GM03348 (cell line): ENCODE measurements at places on chromosomes 2 and 18.

GRCh38 chr2:79001285-79001684 lies 24.2 kb upstream of the REG3G start:
- DNase-seq: no peak

DNA sequence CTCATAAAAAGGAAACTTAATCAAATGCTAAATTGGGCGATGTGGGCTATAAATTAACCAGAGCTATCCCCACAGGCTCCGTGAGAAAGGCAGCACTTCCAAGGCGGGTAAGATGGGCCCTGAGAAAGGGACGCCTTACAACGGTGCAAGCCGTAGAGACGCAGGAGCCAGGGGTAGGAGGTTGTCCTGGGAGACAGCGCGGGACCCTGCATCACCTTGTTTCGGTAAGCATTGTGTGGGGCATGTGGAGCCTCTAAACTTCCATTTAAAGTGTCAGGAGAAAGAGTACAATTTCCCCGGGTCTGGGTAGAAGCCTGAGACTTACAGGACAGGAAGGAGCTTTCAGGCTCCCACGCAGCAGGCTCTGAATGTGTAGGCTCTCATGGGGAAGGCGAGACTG lies 1.2 kb upstream of the PER2 start:
- no peak for DNase-seq

DNA sequence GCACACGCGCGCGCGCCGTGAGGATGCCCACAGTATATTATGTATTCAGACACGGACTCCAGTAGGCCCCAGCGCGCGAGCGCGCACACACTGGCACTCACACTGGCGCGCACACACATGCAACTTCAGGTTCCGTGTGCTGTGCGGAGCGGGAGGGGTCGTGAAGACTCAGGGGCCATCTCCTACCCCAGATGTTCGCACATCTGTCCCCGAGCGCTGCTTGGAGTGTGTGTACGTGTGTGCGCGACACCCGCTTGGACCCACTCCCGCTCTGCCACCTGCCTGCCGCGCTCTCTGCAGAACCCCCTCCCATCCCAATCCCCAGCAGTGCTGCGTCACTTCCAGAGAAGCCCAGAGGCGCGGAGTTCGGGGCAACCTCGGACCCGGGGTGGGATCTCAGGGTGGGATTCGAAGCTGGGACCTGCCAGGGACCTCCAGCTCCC lies 2.6 kb downstream of the NRP2 start:
- no peak for DNase-seq

DNA sequence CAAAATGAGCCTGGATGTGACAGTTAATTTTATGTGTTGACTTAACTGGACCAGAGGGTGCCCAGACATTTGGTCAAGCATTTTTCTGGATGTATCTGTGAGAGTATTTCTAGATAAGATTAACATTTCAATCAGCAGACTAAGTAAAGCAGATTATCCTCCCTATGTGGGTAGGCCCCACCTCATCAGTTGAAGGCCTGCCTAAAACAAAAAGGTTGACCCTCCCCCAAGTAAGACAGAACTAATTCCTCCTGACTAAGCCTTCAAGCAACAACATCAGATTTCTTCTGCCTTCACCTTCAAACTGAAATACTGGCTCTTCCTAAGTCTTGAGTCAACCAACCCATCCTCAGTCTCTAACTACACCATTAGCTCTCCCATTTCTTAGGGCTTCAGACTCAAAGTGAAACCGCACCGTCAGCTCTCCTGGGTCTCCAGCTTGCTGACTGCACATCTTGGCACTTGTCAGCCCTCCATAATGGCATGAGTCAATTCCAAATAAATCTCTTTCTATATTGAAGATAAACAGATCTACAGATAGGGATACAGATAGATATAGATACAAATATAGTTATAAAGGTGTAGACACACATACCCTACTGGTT lies 47.9 kb downstream of the MEMO1 start:
- no peak for DNase-seq

DNA sequence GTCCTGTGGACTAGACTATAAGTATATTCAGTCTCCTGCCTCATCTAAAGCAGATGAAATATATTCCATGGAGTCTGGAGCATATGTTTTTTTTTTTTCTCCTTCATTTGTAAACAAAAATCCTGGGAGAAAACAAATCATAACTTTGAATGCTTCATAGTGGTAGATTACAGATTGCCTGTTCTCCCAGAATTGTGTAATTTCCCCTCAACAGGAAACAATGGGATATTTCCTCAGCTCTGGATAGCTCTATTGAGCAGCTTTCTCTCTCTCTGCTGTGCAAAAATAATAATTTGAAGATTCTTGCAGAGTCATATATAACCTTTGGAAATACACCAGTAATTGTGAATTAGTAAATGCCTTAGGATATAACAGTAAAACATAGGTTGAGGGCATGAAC lies 1406.6 kb upstream of the ACVR2A start:
- DNase-seq: no peak

GRCh38 chr18:21242780-21243401 lies 859 bp downstream of the GREB1L start:
- DNase-seq: no peak

DNA sequence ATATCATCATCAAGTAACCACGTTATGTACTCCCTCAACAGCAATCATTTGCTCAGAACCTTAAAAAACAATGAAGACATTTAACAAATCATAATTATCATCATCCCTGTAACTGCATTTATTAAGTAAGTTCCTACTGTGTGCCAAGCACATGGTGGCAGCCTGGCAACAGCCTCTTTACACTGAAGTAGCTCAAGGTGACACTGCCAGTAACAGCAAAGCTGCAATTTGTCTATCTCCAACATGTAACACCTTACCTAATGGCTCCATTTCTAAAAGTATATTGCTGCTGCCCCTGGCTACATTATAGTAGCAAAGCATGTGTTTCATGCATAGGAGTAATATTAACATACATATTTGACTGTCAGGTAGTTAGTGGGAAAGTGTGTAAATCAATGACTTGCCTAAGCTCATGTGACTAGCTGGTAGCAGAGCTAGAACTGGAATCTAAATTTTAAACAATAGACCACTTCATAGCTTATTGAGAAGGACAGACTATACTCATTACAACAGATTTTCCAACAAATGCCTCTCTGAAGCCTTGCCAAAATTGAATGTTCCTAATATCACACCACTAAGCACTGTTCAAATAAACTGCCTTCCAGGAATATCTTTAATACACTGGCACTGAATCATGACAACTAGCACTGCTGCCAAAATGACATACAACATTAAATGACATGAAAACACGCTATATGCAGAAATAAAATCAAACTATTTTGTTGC lies 86.7 kb downstream of the L3MBTL4 start:
- no peak for DNase-seq

DNA sequence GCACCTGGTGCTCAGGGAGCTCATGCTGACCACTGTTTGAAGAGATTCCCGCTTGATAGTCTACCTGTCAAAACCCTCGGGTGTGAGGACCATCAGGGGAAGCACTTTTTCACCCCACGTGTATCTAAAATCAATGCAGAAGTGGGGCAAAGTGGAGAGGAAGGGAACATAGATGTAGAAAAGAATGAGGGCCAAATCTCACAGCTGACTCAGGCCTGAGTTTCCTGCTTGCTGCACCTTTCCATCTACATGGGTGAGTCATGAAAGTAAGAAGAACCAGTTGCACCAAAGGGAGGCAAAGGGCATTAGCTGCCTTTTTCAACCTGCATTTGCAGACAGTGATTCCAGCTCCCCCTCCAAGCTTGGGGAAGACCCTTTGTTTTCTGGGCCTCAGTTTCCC lies 100.2 kb upstream of the MYCN start:
- DNase-seq: no peak

- DNase-seq: no peak
Observed at GRCh38 chr2:68103030-68103708, 40.4 kb upstream of the C1D start.

DNA sequence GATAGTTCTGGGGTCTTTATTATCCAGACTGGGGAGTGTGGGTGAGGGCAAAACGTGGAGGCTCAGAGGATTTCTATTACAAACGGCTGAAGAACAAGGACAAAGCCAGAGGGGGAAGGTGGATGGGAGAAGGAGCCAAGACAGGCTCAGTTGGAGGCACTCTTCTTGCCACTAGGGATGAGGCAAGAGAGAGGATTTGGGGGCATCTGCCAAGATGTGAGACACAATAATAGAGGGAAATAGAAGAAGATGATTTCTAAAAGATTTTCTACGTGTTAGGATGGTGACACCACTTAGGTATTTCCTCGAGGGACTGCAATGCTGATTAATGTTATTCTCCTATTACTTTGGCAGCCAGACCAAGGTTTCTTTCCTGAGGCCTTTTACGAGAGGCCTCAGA lies 71.8 kb downstream of the APOB start:
- no peak for DNase-seq

GRCh38 chr2:238863231-238863630 lies 15.3 kb downstream of the TWIST2 start:
- no peak for DNase-seq

DNA sequence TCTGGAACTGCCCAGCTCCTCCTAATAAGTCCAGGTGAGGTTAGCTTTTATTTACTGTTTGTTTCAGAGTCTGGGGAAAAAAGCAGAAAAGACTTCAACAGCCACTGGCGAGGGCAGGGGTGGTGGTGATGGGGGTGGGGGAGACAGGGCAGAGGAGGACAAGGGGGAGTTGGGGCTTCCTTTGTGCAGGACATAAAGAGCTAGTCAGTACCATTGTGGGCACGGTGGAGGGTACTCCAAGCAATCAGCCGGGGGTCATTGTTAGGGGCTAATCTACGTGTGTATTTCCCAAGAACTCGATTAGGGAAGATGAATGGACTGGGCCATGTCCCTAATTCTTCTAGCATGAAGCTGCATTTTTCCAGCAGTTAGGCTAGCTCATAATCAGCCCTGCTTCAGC lies 2.8 kb upstream of the RAX start:
- DNase-seq: no peak

DNA sequence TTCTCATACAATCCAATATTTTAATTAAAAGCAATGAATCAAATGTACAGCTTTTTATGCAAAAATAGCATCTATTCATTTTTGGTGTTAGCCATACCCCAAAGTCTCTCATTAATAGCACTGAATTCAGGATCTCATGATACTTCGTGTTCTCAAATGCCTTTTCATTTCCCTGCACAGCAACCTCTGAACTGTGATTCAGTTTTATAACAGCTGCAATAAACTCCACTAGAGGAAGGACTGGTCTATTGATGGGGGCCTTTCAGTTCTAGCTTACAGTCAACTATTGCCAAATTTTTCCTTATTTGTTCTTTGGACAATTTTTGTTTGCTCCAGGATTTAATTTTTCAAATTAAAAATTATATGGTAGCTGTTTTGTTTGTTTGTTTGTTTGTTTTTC lies 4.8 kb upstream of the TMEM87B start:
- DNase-seq: no peak

DNA sequence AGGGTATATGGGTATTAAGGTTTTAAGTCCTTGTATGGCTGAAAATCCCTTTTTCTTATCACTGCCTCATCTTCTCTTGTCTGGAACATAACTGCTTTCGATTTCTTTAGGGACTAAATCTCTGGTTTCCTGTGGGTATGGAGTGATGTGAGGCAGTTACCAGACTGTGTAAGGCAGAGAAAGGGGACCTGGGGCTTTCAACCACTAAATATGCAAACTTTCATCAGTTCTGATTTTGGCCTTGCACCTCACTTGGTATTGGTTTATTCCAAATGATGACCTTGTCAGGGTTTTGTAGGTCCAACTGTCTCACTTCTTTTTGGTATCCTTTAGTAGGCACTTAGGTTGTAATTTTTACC lies 9.3 kb downstream of the MAP4K4 start:
- DNase-seq: no peak

GRCh38 chr2:33322612-33323011 lies 153.8 kb upstream of the RASGRP3 start:
- no peak for DNase-seq
